HuH-7 (cell line): ENCODE measurements at places on chromosomes 11 and 22.

- DNase-seq: no peak
Observed at GRCh38 chr11:113664981-113665710, 41.0 kb downstream of the TMPRSS5 start.

DNA sequence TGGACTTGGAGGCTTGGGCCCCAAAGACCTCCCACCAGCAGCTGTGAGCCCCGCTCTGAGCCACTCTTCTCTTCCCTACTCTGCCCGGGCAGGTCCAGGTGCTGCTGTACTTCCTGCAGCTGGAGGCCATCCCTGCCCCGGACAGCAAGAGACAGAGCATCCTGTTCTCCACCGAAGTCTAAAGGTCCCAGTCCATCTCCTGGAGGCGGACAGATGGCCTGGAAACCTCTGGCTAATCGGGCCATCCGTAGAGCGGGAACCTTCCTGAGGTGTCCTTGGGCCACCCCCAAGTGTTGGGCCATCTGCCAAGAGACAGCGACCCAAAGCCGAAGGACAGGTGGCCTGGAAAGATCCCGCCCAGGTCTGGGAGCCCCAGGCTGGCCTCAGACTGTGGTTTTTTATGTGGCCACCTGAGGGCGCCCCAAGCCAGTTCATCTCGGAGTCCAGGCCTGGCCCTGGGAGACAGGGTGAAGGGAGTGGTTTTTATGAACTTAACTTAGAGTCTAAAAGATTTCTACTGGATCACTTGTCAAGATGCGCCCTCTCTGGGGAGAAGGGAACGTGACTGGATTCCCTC, 135.1 kb downstream of the BCR start:
- DNase-seq: peak; percentile 71

DNA sequence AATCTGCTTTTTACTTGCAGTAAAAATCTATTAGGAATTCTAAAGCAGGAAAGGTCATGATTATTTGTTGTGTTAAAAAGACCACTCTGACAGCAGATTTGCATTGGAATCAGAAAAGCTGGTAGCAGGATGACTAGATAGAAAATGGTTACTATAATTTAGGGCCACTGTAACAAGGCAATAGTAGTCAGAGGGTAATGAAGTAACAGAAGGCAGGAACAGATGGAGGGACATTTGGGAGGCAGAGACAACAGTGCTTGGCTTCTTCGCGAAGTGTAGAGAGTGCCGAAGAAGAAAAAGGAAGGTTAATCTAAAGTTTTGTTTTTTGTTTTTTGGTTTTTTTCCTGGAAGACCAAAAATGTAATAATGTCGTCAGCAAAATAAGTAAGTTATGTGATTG, 129.8 kb upstream of the SLC5A12 start:
- DNase-seq: no peak

DNA sequence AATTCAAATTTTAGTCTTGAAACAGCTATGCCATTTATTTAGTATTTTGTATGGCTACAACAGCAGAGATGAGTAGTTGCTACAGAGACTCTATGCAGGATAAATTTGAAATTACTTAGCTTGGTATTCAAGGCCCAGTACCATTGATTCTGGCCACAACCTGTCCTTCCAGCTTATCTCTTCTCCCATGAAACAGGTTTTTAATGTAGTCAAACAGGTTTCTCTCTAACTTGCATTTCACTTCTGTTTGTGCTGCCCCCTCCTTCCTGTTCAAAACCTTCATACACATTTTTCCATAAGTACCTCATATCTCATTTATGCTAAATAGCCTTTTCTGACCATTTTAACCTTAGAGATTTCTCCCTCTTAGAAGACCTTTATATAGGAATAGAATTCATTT, 3.3 kb downstream of the USP47 start:
- DNase-seq: no peak

- DNase-seq: no peak
Observed at GRCh38 chr22:25495285-25495684, 69.2 kb upstream of the GRK3 start.

- no peak for DNase-seq
Observed at GRCh38 chr11:112784323-112785073, 176.7 kb upstream of the NCAM1 start.

DNA sequence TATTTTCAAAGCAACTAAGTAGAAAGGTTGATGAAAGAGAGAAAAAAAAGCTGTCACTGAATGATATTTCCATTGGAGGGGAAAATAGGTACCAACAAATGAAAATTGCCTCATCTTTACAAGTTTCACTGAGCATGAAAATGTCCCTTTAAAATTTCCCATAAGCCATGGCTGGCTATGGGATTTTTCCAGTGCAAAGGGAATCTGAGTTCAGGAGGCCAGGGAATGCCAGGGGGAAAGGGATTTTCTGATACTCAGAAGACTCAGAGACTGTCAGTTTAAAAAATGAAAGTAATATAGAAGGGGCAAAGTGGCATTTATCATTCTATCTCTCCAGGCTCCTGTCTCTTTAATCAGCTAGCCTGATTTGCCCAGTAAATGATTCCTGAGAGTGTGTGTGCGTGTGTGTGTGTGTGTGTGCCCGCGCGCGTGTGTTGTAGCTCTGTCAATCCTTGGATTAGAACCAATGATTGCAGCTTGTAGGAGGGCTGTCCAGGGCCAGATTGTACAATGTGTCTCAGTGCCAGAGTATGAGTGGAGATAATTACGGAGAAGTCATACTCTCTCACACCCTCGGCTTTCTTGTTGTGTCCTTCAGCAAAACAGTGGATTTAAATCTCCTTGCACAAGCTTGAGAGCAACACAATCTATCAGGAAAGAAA, at the start of gene NTM:
Gene NTM (plus strand): TSS at position 526 of the 662 bp plus-strand sequence.
- no peak for DNase-seq

DNA sequence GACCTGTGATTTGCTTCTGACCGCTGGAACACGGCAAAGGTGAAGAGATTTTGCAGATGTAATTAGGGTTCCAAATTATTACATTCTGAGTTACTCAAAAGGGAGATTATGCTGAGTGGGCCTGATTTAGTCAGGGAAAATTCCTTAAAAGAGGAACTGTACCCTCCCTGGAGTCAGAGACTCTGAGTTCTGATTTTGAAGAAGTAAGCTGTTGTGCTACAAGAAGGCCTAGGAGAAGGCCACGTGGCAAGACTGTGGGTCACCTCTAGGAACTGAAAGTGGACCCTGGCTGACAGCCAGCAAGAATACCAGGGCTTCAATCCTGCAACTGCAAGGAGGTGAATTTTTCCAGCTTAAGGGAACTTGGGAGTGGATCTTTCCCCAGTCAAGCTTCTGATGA, 45.3 kb downstream of the CHRDL2 start:
- DNase-seq: no peak

GRCh38 chr11:70098936-70099335, 20.8 kb downstream of the ANO1 start:
- DNase-seq: no peak
